ENCODE measurements at places on chromosomes 5 and 9.

- DNase-seq = no peak
These were observed 181.4 kb upstream of the MAP3K1 start for GRCh38 chr5:56633950-56634349.

DNA sequence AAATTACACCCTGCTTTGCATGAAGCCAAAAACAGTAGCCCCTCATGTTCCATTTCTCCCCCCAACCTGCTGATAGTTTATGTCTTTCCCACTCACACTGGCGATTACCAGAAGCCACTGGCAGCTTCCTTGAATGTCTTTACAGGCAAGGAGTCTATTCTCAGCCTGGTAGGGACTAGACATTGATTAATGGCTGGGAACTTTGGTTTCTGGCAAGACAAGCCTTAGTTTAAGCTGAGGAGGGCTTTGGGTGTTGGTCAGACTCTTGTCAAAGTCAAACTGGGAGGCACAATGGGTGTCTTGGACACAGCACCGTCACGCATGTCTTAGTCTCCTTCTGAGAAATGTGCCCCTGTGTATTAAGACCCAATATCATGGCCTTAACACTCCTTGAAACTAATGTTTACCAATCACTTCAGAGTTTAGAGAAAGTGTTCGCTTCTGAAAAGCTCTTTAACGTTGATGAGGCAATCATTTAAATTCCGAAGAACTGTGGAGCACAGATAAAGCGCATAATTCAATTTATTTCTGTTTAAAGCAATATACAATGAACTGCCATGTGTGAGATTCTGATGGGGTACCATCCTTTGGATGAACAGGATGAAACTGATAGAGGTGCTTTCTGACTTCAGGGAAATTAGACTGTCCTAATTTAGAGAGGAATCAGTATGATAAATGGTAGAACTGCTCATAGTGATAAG is 53.9 kb upstream of the CPEB4 start:
- no peak for DNase-seq

DNA sequence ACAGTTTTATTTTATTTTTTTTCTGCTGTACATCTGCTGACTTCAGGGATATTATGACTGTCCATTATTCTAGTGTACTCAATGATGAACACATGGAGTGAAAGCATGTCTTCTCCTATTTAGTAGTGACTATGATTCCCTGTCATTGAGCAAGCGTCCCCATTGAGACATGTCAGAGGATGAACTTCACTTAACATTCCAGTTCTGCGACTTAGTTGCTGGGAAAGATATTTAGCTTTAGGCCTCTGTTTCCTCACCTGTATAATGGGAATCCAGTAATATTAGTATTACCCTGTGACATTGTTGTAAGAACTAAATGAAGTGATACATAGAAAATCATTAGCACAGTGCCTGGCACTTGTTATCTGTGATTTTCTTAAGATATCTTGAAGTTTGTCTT is 144.8 kb upstream of the DHFR start:
- DNase-seq = no peak

GRCh38 chr5:53607886-53608285 is 47.4 kb downstream of the NDUFS4 start:
- DNase-seq = no peak

GRCh38 chr9:72675586-72675985 is 154.2 kb downstream of the TMC1 start:
- DNase-seq = no peak

GRCh38 chr5:162240734-162241133 is 173.2 kb downstream of the GABRG2 start:
- DNase-seq = no peak

GRCh38 chr5:74304536-74304935 is 336.0 kb downstream of the ENC1 start:
- no peak for DNase-seq

DNA sequence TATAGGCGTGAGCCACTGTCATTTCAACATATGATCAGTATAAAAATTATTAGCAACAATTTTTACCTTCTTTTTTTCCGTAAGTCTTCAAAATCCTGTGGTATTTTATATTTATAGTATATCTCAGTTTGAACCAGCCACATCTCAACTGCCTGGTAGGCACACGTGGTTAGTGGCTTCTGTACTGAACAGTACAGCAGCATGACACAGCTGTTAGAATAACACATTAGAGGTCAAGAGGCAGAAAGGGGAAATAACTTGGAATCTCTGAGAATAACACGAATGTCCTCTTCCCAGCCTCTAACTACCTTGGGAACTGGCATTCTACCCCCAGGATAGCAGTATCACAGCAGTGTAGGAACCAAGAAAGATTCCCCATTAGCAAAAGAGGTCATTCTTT is 108.5 kb upstream of the IQGAP2 start:
- no peak for DNase-seq

Measured in DMS79 (cell line).